BJ (cell line): ENCODE measurements at places on chromosomes 7 and 10.
A peak's percentile ranks its signal among the peaks of the same experiment; 100 is the strongest.

DNA sequence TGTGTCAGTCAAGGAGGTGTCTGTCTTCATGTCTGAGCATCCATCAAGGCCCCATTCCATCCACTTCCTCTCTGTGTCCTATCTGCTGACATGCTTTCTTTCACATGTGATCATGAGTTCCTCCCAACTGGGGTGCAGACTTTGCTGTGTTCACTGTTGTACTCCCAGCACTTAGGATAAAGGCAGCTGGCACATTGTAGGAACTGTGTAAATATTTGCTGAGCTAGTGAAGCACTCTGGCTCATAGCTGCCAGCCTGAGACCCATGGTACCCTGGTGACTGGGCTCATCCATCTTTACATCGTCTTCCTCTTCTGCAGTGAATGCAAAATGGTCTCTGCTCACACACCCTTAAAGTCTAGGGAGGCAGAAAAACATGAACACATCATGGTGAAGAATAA lies 242.2 kb upstream of the IGFBP3 start:
- DNase-seq, result no peak

DNA sequence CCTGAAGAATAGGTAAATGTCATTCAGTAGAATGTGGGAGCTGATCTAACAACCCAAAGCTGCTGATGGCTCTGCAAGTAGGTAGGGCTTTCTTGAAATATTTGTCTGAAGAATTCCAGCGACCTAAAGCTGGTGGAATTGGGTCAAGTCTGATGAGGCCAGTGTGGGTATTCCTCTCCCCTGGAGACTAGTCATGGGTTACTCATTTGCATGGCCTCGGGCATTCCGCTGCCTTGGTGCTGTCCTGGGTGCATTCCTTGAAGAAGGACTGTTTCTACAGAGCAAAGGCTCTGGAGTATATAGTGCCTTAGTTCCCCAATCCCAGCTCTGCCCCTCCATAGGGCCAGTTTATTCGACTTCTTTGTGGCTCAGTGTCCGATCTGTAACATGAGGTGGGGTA lies 19.2 kb downstream of the PDK4 start:
- DNase-seq, result no peak

DNA sequence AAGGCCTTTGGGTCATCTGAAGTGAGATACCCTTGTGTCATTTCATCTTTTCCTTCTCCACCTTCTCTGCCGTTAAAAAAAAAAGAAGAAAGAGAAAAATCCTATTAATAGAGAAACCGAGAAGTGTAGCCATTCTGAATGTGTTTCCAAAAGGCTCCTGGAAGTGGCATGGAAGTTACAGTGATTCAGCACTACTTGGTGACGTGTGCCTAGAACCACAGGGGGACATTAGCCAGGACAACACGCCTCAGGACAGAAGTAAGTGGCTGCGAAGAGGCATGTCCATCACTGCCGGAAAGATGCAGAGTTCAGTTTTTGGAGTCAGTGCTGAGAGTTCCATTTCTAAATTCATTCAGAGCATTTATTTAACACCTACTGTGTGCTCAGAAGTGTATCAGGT lies 6.3 kb downstream of the HTRA1 start:
- no peak for DNase-seq

DNA sequence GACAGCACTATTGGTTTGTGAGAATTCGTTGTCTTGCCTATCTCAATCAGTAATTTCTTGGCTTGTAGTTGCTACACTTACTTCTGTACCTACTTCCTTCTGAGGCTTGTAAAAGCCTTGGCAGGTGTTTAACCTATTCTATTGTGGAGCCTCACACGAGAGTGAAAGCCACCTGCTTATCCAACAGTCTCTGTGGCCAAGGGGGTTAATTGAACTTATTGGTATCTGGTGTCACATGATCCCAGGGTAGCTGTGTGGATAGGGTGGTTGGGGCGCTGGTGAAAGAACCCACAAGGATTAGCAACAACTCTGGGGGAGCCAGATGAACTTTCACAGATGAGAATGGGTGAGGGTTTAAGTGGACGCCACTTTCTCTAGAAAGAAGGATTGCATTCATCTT lies 13.9 kb upstream of the ATP6V0E2 start:
- DNase-seq, result no peak

DNA sequence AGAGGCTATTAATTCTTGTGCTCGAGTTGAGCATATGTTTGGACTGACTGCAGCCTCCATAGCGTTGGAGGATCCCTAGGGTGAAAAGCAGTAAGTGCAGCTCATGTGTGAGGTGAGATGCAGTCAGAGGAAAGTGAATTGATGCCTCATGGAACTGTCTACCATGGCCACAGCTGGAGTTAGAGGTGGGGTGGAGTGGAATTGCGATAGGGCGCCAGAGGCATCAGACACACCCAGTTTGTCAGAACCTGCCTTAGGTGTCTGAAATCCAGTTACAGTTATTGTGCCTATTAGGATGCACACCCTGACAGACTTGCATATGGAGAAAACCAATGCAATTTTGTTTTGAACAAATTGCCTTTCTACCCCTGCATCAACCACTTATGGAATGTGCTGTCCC lies 39.4 kb downstream of the ERLIN1 start:
- DNase-seq, result no peak

- DNase-seq, result no peak
These were observed 104.5 kb downstream of the TNS3 start for GRCh38 chr7:47477191-47478016.

GRCh38 chr7:54629771-54630170 lies 87.6 kb downstream of the VSTM2A start:
- no peak for DNase-seq

DNA sequence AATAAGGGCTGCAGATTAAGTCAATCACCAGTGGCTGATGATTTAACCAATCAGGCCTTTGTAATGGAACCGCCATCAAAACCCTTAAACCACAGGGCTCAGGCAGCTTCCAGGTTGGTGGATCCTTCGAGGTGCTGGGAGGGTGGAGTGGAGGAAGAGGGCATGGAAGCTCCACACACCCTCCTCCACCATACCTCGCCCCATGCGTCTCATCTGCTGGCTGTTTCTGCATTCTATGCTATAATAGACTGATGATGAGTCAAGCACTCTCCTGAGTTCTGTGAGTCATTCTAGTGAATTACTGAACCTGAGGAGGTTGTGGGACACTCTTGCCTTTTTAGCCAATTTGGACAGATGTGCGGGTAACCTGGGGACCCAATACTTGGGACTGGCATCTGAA lies 43.9 kb downstream of the CHST15 start:
- no peak for DNase-seq

- no peak for DNase-seq
These were observed 851 bp downstream of the KIFBP start for GRCh38 chr10:68989317-68989990.

GRCh38 chr7:50822110-50822509 lies 39.4 kb upstream of the GRB10 start:
- DNase-seq, result no peak

DNA sequence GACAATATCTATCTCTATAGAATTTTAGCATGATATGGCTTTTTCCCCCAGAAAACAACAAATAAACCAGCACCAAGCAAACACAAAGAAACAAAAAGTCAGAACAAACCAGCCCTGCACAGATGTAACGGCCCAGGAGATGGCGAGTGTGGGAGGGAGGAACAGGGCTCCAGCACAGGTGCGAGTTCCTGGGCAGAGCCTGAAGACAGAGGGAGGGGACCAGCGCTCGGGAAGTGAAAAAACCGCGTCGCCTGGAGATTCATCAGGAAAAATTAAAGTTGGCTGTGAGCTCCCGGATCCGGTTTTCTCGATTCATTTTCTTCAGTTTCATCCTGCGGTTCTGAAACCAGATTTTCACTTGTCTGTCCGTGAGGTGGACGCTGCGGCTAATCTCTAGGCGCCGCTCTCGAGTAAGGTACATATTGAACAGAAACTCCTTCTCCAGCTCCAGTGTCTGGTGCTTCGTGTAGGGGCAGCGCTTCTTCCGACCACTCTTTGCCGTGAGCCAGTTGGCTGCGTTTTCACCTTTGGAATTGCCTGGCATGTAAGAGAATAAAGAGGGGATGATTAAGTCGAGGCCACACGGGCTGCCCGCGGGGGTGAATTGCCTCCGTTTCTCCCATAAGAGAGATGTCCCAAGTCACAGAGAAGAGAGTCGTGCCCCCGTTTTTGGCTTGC lies 2.3 kb downstream of the HOXA10 start:
- no peak for DNase-seq

DNA sequence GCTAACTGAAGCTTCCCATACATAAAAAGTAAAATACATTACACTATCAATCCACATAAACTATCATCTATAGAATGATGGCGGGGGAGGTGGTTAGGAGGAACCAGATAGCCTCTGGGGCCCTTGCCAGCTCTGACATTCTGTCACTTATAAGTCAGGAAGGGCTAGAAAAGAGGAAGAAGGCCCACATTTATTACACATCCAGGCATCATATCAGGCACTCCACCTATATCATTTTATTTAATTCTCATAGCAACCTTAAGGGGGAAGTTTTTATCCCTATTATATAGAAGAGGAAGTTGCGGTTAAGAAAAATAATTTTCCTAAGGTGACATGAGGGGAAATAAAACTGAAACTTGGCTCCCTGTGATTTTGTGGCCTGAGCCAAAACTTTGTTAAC lies 29.9 kb downstream of the HEPACAM2 start:
- DNase-seq, result no peak

DNA sequence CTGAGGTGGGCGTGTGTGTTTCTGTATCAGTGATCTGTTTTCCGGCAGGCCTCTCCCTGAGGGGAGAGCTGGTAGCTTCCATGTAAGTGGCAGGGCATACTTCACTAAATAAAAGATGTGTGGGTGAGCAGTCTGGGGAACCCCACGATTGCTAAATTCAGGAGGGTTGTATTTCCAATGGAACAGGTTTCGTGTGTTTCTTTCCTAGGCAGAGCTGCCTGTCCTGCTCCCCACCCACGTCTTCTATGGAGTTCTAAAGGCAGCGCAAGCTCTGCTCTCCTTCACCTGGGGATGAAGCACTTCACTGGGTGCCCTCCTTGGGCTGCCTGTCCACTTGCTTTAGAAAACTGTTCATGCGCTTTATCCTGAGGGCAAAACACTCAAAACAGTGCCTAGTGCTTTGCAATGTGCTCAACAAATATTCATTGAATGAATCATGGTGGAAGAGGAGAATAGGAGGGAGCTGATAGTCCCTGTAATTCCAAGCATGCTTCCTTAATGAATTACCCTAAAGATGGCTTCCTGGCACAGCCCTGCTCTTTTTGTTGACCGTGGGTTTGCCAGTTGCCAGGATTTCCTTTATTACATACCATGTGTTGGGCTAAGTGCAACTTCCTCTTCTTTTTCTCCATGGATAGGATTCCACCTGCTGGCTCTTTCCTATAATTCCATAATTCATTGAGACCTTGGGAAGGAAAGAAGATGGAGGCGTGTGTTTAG lies 50.6 kb upstream of the SRPK2 start:
- peak; percentile 90 for DNase-seq

- DNase-seq, result no peak
These were observed 199.1 kb downstream of the FZD1 start for GRCh38 chr7:91463330-91463729.

DNA sequence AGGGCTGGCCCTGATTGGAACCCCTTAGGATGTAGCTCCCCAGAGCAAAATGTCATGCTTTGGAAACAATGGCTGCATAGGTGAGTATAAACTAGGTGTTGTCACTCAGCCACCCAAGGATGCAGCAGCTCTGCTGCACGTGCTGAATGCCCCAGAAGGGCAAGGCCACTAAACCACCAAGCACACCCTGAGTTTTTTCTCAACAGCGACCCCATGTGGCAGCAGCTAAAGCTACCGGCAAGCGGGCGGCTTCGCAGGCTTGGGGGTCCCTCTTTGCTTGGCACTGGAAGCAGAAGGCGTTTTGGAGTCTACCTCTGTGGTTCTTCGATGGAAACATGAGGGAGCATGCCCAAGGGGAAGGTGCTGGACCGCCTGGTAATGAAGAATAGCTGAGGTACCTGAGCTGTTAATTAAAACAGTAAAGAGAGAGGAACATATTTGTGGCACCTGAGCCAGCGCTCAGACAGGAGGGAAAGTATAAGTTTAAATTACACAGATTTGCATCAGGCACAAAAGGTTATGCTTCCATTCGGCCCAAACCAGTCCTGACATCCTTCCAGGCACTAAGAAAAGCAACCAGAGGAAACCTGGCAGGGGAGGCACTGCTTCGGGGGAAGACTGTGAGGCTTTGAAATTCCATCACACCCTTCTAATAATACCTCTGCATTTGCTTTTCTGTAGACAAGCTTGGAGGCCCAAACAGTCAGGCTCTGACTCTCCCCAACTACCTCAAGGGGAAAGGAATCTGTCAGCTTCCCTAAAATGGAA lies 152.1 kb downstream of the GFRA1 start:
- DNase-seq, result no peak

DNA sequence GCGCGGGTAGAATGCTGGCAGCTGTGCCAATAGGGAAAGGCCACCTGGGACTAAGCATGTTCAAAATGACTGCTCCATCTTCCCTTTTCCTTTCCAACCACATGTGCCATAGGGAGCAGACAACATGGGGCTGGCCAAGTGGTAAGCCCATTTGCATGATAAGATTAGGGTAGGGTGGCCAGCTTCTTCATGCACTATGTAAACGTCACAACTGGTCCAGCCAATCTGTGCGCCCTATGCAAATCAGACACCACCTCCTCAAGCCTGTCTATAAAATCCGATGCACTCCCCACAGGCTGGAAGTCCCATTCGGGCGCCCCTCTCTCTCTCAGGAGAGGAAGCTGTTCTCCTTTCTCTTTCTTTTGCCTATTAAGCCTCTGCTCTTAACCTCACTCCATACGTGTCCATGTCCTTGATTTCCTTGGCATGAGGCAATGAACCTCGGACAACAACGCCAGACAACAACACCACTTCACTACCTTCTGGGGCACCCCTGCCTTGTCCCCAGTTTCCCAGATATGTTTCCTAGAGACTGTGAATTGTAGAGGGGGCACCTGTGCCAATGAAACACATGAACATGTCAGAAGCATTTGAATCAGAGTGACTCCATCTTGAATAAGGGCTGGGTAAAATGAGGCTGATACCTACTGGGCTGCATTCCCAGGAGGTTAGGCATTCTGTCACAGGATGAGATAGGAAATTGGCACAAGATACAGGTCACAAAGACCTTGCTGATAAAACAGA lies 19.1 kb upstream of the EXOC6 start:
- no peak for DNase-seq

- DNase-seq, result no peak
These were observed 2.5 kb downstream of the ASB13 start for GRCh38 chr10:5663692-5664427.

DNA sequence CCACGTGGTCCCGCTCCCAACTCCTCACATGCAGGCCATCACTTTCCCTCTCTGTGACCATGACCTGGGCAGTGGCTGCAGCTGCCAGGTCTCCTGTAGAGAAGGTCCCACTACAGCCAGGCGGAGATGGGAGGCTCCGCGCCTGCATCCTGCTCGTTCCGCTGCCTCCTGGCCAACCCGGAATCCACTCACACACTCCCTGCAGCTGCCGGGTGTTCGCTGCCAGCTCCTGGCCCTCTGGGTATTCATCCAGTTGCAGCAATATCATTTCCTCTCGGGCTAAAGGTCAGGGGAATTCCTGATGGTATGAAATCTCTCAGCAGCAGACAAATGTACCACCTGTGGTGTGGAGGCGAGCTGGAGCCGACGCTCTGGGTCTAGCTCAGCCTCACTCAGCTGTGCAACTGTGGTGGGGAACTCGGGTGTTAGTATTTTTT lies 65.7 kb downstream of the TLL2 start:
- DNase-seq, result no peak

- DNase-seq, result no peak
These were observed 72.0 kb upstream of the VKORC1L1 start for GRCh38 chr7:65800890-65801341.
